ENCODE measurements at places on chromosomes 13 and 19. TPM values are rescaled to one million over a fixed set of nuclear protein-coding genes. Genes with fewer than 3 reads are reported as not detected.

The RAB3A gene
- 7.8 TPM for polyA plus RNA-seq

The ATP1A3 gene
- polyA plus RNA-seq = 87.1 TPM

The ASPDH gene
- polyA plus RNA-seq = not detected

The ZNF723 gene
- not detected for polyA plus RNA-seq

The FREM2 gene
- 0.01 TPM for polyA plus RNA-seq

The RFPL4AL1 gene
- not detected for polyA plus RNA-seq

The APC2 gene
- 0.15 TPM for polyA plus RNA-seq

The MEIOSIN gene
- polyA plus RNA-seq = not detected

The OR2Z1 gene
- polyA plus RNA-seq = not detected
